Stimulated activated CD8-positive, alpha-beta memory T cell treated with anti-CD3 and anti-CD28 coated beads, Interleukin-15, amount 100 ng/mL, for 4 hours (primary cell): ENCODE measurements at places on chromosomes 6 and 20.

GRCh38 chr6:113833537-113833936, 23.6 kb upstream of the MARCKS start:
- DNase-seq = no peak

DNA sequence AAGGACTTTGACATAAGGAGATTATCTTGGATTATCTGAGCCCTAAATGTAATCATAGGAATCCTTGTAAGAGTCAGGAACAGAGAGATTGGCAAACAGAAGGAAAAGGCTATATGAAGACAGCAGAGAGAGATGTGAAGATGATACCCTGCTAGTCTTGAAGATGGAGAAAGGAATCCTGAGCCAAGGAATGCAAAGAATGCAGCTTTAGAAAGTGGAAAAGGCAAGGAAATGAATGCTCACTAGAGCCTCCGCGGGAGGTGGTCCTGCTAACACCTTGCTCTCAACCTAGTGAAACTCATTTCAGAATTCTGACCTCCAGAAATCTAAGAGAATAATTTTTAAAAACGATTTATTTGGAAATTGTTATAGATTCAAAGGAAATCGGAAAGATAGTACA, 117.1 kb downstream of the TBXT start:
- no peak for DNase-seq

DNA sequence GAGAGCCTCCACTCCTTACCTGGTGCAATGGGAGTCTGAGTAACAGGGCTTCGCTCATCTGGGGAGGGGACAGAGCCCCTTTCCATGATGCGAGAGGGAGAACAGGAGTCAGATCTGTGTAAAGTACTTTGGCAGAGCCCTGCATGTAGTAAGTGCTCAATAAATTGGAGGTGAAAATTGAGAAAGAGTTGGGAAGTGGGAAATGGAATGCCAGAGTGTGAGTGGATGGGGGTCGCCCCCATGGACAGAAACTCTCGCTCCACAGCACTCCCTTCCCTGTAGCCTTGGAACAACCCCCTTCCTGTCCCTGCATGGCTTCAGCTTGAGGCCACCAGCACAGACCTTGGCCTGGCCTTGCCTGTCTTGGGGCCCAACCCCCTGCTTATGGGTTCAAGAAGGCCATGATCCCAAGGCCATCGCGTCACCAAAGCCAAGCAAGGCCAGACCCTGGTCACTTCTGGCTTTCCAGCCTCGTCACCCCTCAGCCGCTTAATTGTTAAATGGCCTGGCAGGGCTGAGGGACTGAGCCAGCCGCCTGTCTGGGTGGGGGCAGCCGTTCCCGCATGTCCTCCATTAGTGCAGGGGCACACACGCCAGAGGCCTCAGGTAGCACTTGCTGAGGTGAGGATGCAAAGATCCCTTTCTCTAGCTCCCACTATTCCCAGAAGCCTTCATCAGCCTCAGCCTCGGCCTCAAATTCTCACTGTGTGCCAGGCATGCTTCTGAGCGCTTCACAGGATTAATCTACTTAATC, 93.7 kb upstream of the PTPN1 start:
- DNase-seq = no peak

- DNase-seq = no peak
Observed at GRCh38 chr6:132659082-132659481, at the start of gene TAAR1. Gene TAAR1, minus strand, starts transcription at chr6:132659182. Its CDS starts 13,179 bp downstream, at chr6:132646003.

DNA sequence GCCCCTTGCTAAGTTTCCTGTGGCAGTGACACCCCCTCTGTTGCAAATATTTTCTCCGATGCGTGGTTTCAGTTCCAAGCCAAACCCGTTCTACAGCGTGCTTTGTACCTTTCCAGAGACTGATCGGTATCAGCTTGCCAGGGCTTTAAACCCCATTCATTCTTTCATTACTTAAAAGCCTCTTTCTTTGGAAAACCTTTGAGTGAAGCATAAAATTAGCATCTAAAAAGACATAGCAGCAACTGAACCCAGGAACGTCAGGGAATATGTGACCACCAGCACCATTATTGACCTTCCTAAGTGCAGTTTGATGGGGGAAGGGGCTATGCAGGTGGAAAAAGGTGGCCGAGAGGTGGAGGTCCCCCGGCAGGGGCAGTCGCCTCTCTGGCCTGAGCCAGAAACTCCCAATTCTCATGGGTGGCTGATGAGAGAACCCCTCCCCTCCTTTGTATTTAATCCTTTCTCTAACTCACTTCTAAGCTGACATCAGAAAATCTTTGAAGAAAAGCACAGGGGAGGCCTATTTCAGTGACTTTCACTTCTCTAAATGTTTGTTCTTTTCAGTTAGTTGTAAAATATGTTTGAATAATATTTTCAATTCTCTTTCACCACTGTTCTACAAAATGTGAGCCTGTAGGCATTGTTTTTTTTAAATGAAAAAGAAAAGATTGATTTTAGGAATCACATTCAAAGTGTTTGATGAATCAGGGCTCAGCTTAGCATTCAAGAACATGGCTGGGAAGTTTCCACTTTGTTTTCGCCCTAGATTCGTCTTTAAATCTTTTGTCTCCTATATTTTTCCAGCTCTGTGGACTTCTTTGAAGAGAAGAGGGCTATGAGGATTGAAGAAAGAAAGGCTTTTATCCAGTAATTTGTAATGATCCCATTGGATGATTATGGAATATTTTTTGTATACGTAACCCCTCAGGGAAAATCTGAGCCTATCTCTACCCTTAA, 89.2 kb downstream of the RSPH3 start:
- DNase-seq = no peak

DNA sequence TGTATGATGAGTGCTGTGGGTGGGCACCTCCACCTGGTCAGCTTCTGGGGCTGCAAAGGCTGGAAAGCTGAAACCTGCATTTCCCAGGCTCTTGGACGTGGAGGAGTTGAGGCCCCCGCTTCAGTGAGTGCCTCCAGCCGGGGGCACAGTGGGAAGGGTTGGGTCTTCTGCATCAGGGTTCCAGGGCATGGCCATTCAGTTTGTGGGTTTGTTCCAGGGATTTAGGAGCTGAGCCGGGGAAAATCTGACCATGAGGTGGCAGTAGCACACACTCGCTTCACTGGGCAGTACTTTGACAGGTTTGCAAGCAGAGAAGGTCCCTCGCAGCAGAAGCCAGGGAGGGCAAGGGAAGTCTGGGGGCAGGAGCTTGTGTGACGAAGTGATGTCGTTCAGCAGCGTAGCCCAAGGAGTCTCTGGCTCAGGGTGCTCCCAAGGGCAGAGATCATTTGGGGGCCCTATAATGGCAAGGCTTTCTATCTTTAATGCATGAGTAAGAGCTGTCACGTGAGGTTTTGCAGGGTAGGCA, 69.5 kb upstream of the SULF2 start:
- DNase-seq = no peak

DNA sequence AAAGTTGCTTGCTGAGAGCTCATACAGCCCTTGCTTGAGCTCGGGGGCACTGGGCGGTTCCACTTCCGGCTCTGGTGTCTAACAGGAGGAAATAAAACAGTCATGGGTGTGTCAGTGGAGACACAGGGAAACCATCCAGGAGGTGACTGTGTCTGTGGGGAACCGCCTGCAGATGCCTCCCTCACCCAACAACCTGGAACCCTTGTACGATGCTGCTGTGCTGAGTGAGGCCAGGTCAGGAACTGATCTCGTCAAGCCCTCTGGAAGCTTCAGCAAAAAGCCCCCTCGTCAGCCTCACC, 15.5 kb downstream of the TXNDC5 start:
- DNase-seq = no peak

GRCh38 chr6:2215342-2215741, 30.1 kb downstream of the GMDS start:
- DNase-seq = no peak

- no peak for DNase-seq
Observed at GRCh38 chr20:53901497-53902096, 168.8 kb downstream of the BCAS1 start.

DNA sequence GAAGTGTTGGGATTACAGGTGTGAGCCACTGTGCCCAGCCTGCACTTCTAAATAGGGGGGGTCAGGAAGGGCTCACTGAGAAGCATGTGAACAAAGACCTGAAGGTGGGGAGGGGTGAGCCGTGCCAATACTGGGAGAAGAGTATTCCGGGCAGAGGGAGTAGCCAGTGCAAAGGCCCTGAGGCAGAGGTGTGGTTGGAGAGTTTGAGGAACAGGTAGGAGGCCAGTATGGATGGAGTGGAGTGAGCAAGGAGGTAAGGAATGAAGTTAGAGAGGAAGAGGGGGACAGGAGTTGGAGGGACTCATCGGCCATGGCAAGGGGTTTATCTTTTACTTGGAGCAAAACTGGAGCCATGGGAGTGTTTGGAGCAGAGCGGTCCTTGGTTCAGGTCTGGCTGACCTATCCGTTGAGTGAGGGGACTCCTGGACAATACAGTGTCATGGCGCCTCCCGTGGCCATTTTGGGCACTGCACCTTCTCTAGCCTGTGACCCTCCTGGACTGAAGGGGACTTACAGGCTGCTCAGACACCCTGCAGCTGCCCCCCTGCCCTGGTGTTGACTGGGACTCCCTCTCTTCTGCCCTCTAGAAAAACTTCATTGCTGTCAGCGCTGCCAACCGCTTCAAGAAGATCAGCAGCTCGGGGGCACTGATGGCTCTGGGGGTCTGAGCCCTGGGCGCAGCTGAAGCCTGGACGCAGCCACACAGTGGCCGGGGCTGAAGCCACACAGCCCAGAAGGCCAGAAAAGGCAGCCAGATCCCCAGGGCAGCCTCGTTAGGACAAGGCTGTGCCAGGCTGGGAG, 12.1 kb downstream of the FOXS1 start:
- peak; percentile 17 for DNase-seq

DNA sequence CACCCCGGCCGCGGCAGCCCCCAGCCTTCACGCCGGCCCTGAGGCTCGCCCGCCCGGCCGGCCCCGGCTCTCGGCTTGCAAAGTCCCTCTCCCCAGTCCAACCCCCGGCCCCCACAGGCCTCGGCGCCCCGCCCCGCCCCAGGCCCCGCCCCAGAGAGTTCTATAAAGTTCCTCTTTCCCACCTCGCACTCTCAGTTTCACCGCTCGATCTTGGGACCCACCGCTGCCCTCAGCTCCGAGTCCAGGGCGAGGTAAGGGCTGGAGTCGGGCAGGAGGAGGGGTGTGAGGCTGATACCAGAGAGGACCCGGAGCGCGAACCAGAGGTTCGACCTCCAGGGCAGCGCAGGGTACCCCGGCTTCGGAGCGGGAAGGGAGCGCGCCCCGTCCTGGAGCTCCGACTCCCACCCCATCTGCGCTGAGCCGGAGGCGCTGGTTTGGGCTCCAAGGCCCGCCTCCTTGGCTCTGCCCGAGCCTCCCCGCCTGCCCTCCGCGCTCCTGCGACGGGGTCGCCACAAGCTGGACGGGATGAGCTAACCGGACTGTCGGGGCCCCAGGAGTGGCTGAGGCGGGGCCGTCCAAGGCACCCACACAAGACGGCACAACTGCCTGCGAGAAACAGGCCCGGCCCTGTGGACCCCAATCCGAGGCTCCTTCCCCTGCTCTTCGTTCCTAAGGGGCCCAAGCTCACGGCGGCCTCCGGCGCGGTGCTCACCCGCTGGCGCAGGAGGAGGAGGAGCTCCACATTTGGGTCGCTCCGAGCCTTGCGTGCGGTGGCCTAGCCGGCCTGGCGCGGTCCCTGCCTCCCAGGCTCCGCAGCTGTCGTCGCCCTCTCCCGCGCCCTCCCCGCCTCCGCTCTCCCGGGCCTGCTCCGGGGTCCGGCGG, at the start of gene IRF4:
Gene IRF4, plus strand, starts transcription at position 194 of the 882 bp plus-strand sequence. CDS start 1,401 bp downstream, outside the sequence.
- DNase-seq = peak; percentile 59

GRCh38 chr6:89681983-89682564, 43.5 kb upstream of the LYRM2 start:
- no peak for DNase-seq

- no peak for DNase-seq
Observed at GRCh38 chr6:115613488-115613887, 447.2 kb downstream of the FRK start.

DNA sequence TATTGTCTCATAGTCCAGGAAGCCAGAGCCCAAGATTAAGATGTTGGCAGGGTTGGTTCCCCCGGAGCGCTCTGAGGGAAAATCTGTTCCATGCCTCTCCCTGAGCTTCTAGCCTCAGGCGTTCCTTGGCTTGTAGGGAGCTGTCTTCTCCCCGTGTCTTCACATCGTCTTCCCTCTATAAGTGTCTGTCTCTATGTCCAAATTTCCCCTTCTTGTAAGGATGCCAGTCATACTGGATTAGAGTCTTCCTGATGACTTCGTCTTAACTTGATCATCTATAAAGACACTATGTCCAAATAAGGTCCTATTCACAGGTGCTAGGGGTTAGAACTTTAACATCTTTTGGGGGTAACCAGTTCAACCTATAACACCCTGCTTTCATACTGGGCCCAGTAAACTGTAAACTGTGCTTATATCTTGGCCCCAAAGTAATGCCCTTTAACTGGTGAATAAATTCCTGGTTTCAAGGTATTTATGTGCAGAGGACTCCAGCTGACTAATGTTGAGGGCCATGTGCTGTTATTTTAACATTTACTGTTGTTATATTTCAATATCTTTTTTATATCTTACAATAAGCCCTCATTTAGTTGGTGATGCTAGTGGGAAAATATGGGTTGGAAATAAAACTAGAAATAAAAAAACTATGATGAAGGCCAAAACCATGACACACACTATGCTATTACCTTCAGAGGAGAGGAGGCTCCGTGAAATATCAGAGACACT, 101.7 kb upstream of the IYD start:
- no peak for DNase-seq

- DNase-seq = no peak
Observed at GRCh38 chr20:58407966-58408557, 19.0 kb downstream of the VAPB start.

DNA sequence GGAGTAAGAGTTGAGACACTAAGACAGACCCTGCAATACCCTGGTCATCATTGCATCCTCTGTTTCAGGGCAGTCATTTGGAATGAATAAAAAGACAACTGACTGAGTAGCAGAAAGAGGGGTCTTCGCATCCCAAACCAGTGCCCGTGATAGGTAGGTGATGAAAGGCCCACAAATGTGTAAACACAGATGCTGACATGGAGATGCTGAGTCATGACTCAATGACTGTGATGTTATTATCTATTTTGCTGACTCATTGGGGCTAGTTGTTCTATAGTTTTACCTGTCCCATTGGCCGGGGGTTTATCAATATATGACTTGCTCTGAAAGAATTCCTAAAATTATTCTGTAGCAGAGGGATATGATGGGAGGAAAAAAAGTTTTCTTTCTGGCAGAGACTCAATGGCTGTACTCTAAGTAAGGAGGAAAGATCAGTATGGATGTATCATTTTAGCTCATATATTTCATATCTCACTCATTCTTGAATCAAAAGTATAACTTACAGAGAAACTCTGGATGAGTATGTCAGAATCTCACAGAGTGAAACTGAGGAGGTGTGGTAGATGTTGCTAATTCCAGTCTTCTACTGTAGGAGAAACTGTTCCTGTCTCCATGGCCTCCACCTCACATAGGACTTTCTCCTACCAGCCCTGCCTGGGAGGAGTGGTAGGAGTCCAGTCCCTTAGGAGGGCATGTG, 119.9 kb upstream of the PREP start:
- no peak for DNase-seq
